Activated CD4-positive, alpha-beta T cell treated with anti-CD3 and anti-CD28 coated beads for 36 hours (primary cell): ENCODE measurements at places on chromosomes 4 and X.

GRCh38 chrX:74049126-74049525, 254.9 kb upstream of the ZCCHC13 start:
- DNase-seq = no peak

- DNase-seq = no peak
Measured at GRCh38 chr4:136651278-136651667, 881.0 kb downstream of the PCDH18 start.

- DNase-seq = no peak
Measured at GRCh38 chr4:85445050-85445639, 29.8 kb upstream of the ARHGAP24 start.

- DNase-seq = no peak
Measured at GRCh38 chrX:15853586-15854079, 980 bp downstream of the AP1S2 start.

GRCh38 chrX:67893931-67894330, 350.1 kb downstream of the AR start:
- no peak for DNase-seq

DNA sequence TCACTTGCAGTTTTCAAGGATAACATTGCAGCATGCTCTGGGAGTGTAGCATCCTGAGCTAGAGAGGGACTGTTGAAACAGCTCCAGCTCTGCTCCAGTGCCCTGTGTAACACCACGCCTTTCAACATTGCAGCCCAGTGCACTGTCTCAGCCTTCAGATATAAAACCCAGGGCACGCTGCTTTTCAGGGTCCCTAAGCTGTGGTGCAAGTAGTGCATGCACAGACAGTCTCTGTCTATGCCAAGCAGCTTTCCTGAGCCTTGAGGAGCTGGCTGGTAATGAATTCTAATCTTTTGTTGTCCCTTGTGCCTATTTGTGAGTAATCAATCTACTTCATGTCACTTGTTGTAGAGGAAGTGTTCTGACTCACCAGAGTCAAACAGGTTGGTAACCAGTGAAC, 897.0 kb downstream of the ARAP2 start:
- DNase-seq = no peak

GRCh38 chr4:158169506-158169905, 3.3 kb downstream of the GASK1B start:
- no peak for DNase-seq

DNA sequence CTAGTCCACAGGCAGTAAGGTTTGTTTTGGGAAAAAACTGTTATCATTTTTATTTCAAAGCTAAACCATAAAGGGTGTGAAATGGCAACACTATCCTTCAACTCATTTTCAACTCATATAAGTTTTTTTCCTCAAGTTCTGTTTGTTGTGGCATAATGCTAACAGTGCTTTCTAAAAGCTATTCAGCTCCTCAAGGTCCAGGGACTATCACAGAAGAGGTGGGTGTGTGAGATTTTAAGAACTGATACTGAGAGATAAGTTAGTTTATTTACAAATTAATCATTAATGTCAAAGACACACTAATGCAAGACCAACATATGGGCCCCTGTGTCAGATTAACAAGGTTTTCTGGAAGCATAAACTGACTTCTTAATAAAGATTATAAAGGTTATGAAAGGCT, 11.8 kb downstream of the UGT2B15 start:
- DNase-seq = no peak

- DNase-seq = no peak
Measured at GRCh38 chr4:173398779-173399415, at the start of gene SCRG1. Gene SCRG1, minus strand, starts transcription at chr4:173399116. Its CDS starts 7,702 bp downstream, at chr4:173391414.

DNA sequence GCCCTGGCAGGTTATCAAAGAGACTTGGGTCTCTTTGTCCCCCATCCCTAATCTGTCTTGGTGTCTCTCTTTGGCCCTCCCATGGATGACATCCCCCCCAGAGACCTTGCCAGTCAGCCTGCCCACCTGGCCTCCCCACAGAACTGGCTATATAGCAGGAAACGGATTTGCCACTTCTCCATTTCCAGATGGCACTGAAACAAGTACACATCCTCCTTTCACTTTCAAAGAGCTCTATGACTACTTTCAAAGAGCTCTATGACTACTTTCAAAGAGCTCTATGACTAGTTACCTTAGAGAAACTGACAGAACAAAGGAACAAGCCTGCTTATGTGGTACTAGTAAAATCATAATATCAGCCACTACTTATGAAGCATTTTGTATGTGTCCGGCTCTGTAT, 175.3 kb downstream of the MAML3 start:
- DNase-seq = peak; percentile 34

- DNase-seq = no peak
Measured at GRCh38 chrX:19358521-19358920, 14.8 kb downstream of the PDHA1 start.

DNA sequence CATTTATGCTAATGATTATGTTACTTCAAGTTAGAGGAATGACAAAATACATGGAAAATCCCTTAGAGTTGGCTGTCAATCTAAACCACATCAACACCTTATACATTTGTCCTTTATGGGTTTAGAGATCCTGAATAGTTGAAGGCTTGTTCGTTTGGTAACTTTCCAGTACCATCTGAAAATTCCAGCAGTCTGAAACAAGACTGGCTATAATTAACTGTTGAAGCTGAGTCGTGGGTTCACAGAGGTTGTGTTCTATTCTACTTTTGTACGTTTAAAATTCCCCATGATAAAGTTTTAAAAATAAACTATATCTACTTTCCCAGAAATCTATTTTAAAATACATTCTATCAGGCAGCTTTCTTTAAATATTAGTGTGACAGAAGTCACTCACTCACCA, 73.0 kb downstream of the USP46 start:
- DNase-seq = no peak

DNA sequence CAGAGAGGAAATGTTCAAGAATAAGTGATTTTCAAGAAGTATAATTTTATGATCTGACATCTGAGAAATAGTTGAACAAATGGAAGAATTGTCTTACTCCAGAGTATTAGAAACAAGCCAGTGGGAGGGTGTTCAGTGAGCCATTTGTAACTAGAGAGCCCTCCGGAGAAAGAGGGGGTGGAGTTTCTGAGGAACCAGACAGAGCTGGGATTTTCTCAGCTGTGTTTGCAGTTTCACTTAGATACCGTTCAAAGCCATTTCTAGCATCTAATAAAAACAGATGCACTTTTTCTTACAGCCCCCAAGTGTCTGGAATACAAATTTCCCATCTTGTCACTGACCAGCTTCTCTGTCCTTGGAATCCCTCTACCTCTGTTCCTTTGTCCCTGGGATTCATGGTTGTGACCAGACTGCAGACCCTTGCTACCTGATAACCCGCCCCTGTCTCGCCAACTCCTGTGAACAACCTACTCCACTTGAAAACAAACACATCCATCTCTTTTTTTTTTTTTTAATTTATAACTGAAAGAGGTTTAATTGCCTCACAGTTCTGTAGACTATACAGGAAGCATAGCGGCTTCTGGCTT, 132.8 kb upstream of the KLF3 start:
- no peak for DNase-seq

DNA sequence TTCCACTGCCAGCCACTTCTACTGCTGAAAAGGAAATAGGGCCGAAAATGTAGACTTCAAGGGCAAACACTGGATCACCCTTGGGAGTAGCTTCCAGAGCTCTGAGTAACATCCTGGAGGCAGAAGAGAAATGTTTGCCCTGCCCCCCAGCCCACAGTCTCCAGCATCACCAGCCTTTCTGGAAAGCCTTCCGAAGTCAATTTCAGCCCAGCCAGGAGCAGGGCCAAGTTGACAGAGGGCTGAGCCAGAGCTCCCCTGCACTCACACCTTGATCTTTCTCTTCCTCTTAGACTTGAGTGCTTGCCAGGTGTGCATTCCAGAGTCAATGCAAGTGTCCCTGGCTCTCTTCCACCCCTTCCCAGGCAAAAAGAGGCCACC, 35.2 kb downstream of the SLC25A5 start:
- no peak for DNase-seq

GRCh38 chrX:16852617-16853179, 17.5 kb downstream of the RBBP7 start:
- DNase-seq = peak; percentile 32

DNA sequence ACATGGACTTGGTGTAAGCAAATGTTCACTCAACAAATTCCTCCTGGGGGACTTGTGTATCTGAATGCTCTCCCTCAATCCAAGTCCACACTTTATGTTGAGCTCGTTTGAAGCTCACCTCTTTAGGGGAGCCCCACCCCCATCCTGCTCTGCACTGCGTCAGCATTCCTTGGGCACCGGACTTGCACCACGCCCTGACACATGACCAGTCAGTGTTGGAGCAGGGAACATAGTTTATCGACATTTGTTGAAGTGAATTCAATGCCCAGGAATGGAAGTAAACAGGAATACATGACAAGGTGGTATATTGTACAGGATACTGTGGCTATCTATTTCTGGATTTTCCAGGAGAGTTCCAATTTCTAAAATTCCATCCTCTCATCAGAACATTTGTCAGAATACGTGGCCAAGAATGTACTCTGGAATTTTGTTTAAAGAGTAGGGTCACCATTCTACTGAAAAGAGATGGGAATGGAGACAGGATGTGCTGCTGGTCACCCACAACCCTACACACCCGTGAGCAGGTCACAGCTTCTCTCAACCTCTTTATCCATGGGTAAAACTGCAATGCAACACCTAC, 60.0 kb upstream of the LNX1 start:
- DNase-seq = no peak

- no peak for DNase-seq
Measured at GRCh38 chr4:11495291-11495690, 66.6 kb upstream of the HS3ST1 start.

- DNase-seq = no peak
Measured at GRCh38 chr4:118745357-118745756, 60.2 kb downstream of the METTL14 start.

GRCh38 chr4:110550260-110550659, 72.6 kb downstream of the PITX2 start:
- no peak for DNase-seq

DNA sequence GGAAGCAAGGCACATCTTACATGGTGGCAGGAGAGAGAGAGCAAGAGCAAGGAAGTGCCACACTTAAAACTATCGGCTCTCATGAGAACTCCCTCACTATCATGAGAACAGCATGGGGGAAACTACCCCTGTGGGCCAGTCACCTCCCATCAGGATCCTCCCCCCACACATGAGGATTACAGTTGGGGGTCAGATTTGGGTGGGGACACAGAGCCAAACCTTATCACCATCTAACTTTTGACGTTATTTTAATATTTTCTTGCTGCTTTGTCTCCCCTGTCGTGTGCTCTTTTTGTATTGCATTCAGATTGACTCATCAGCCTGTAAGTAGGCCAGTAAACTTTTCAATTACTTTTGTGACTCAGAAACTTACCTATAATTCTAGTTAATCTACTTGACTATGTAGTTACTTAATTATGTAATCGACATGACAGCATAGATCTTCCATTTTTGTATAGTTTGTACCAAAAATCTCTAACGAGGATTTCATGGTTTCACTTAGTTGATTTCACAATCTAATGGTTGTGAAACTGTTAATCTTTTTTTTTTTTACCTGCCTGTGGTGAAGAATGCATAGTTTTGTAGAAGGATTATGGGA, 18.3 kb downstream of the STIM2 start:
- DNase-seq = peak; percentile 30

DNA sequence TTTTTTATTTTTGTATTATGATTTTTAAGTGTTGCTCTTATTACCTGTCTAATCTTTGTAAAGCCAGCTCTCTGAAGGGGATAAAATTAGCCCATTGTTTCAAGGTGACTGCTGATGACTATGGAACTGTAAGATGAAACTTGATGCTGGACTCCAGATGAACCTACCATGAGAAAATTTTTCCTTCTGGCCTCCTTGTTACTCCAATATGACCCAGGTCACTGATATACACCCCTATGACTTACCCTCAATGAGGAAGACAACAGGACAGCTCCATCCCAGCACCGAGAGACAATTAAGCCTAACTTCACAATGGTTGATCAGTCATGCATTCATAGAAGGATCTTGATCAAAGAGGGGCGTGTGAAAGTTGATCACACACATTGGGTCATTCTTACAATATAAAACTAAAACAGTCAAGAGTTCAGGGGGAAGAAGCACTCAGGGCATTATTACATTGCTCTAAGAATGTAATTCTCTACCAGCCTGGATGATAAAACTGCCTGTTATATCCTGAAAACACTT, 230.8 kb upstream of the AGTR2 start:
- DNase-seq = no peak

GRCh38 chr4:84740057-84740456, 157.1 kb downstream of the CDS1 start:
- no peak for DNase-seq

DNA sequence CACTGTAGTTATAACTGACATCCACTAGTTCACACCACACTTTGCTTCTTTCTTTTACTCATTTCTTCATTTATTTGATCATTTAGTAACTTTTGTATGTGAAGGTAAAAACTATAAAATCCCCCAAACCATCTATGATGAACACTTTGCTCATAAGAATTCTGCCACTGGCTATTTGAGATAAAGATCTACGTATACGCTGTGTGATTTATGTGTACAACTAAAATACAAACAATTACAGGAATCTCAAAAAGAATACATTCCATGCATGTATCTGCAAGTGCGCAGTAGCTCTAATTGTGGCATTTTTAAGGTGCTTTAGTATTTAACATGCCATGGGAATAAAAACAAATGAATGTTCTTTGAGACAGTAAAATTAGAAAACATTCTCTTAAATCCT, 156.9 kb upstream of the NAP1L5 start:
- no peak for DNase-seq

DNA sequence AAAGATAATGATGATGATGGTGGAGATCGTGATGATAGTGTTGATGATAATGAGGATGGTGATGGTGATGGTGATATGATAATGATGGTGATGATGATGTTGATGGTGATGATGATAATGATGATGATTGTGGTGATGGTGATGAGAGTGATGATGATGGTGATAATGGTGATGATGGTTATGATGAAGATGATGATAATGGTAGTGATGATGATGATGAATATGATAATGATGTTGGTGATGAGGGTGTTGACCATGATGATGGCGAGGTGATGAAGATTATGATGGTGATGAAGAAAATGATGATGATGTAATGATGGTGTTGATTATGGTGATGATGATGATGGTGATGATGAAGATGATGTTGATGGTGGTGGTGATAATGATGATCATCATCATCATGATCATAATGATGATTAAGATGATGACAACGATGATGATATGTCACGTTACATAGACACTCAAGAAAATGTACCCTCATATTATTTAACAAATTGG, 1106.4 kb downstream of the NLGN4X start:
- DNase-seq = no peak

DNA sequence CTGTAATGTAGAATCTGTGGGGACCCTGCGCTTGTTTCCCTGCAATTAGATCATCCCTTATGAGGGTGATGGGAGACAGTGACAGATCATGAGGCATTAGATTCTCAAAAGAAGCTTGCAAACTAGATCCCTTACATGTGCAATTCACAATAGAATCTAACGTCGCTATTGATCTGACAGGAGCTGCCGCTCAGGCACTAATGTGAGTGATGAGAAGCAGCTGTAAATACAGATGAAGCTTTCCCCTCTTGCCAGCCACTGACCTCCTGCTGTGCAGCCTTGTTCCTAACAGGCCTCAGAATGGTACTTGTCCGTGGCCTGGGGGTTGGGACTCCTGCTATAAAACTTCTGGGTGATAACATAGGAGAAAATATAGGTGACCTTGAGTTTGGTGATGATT, 1076.8 kb downstream of the PDHA2 start:
- DNase-seq = no peak

- no peak for DNase-seq
Measured at GRCh38 chrX:23589496-23589895, 77.8 kb upstream of the PRDX4 start.

- DNase-seq = no peak
Measured at GRCh38 chr4:73404457-73404856, 370 bp downstream of the ALB start.

- no peak for DNase-seq
Measured at GRCh38 chr4:98480535-98480934, 177.9 kb downstream of the TSPAN5 start.

GRCh38 chr4:89518259-89518658, 210.7 kb upstream of the GPRIN3 start:
- no peak for DNase-seq
